Adrenal gland (tissue), 19 donors: ENCODE measurements at places on chromosomes 7 and 10. TPM values are rescaled to one million over a fixed set of nuclear protein-coding genes. Genes with fewer than 3 reads are reported as not detected.

GJC3 gene
- not detected for total RNA-seq

DNA sequence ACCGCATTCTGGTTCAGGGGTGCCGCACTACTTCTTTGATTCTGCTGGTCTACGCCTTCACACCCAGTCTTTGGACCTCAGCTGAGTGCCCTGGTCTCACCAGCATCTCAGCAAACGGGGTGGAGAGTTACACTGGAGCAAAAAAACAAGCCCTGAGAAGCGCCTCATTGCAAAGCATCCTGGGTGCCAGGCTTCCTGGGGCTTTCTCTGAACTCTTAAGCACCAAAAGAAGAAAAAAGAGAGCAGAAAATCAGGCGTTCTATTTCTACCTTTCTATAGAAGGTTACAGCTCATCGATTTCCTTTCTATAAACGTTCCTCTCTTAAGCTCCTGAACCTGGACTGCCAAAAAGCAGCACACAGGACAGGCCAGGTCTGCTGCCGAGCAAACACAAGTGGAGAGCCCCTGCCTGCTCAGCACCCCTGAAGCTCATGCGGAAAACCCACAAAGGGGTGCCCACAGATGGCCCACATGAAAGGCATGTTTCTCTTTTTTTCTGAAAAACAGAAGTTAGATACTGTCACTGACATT lies 217.9 kb downstream of the SFMBT2 start:
- DNase-seq: no peak

GRCh38 chr7:80890426-80891258 lies 28.2 kb downstream of the SEMA3C start:
- no peak for DNase-seq

GRCh38 chr7:141291541-141291940 lies 217.7 kb downstream of the TMEM178B start:
- DNase-seq: no peak

NYAP1 gene
- 3.4 TPM for total RNA-seq

DNA sequence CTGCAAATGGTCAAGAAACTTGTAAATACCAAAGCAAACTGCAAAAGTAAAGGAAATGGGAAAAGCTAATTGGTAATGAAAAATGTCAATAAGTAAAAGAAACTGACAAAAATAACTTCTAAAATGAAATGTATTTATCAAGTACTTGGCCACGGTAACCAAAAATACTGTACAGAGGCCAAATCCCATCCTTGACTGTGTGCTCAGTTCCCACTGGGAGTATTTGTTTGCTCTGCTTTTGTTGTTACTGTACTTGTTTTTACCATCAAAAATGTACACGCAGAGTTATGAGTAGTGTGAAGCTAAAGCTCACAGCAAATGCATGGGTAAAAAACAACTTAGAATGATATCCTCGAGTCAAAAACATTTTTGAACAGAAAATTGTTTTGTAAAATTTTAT lies 31.1 kb downstream of the ENKUR start:
- no peak for DNase-seq

- DNase-seq: no peak
Observed at GRCh38 chr7:144957998-144958397, 122.1 kb upstream of the TPK1 start.

SCIN gene
- total RNA-seq: 0.32 TPM

- peak; percentile 76 for DNase-seq
Observed at GRCh38 chr10:101693978-101694673, 844 bp downstream of the FBXW4 start.

GRCh38 chr10:72176701-72177100 lies 39.1 kb upstream of the ANAPC16 start:
- DNase-seq: no peak

DNA sequence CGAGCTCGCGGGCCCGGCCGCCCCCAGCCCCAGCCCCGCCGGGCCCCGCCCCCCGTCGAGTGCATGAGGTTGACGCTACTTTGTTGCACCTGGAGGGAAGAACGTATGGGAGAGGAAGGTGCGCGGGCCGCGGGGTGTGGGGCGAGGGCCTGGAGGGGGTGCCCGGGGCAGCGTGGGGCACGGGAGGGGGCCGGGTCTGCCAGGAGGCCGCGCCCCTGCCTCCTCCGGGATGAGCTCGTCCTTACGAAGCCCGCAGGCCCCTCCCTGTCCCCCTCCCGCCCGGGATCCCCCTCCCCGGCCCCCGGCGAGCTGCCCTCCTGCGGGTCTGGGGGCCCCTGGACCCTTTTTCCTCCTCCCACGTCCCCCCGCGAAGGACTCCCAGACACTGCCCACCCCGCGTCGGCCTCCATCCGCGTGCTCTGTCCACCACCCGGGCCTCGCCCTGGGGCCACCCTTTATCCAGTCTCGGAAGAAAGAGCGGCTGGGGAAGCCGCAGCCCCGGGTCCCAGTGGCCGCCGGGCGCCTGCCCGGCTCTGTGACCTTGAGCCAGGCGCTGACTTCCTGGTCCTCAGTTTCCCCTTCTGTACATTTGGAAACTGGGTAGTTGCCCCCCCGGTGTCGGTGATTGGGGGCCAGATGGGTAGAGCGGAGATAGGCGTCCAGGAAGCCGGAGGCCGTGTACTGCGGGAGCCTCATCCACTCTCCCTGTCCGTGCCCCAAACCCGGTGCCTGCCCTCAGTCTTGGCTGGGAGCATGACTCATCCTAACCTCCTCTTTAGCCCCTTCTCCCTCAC lies 521 bp downstream of the LIMK1 start:
- DNase-seq: peak; percentile 51

NT5C3A gene
- 21.6 TPM for total RNA-seq

GRCh38 chr7:41508755-41509154 lies 194.1 kb downstream of the INHBA start:
- no peak for DNase-seq

GRCh38 chr10:73408061-73408460 lies 5.8 kb downstream of the ANXA7 start:
- no peak for DNase-seq

DNA sequence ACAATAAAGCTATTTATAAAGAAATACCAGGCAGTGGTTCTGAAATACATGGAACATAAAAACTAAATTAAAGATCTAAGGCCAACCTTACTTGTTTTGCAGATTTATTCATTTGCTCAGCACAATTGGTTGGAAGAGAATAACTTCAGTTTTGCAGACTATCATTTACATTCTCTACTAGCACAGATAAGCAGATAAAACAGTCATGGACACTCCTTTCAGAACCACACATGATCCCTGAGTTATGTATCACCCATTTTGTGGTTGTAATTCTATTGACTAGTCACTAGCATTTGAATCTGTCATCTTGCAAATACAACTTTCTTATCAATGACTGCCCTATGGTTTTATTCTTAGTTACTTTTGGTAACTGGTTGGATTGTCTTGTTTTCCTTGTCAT lies 45.1 kb downstream of the PRKAR2B start:
- DNase-seq: no peak

MMD2 gene
- total RNA-seq: not detected

RBM33 gene
- total RNA-seq: 37.0 TPM

NET1 gene
- 17.1 TPM for total RNA-seq

GRCh38 chr10:68829952-68830351 lies 2.6 kb downstream of the STOX1 start:
- no peak for DNase-seq

- DNase-seq: no peak
Observed at GRCh38 chr7:76142861-76143260, 58.8 kb upstream of the SRRM3 start.

GRCh38 chr10:5094265-5095205 lies at the start of gene AKR1C3:
Gene AKR1C3, plus strand, starts transcription at chr10:5094414. Its CDS starts 31 bp downstream, at chr10:5094445.
- no peak for DNase-seq

DNA sequence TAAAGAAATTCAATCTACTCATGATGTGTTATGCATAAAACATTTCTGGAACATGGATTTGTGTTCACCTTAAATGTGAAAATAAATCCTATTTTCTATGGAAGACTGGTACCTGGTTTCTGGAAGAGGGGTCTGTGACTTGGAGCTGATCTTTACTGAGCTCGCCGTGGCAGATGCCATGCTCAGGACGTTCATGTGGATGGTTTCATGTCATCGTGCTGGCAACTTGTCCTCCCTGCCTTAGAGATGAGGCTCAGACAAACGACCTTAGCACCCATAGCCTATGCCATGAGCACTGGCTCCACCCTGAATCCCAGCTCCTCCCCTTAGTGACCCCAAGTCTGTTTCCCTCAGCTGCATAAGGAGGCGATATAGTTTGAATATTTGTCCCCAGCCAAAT lies 7.3 kb downstream of the PPIF start:
- peak; percentile 49 for DNase-seq

GRCh38 chr10:97017474-97017903 lies 168.3 kb downstream of the SLIT1 start:
- DNase-seq: no peak

- DNase-seq: no peak
Observed at GRCh38 chr10:4059471-4060138, 274.6 kb upstream of the KLF6 start.

DNA sequence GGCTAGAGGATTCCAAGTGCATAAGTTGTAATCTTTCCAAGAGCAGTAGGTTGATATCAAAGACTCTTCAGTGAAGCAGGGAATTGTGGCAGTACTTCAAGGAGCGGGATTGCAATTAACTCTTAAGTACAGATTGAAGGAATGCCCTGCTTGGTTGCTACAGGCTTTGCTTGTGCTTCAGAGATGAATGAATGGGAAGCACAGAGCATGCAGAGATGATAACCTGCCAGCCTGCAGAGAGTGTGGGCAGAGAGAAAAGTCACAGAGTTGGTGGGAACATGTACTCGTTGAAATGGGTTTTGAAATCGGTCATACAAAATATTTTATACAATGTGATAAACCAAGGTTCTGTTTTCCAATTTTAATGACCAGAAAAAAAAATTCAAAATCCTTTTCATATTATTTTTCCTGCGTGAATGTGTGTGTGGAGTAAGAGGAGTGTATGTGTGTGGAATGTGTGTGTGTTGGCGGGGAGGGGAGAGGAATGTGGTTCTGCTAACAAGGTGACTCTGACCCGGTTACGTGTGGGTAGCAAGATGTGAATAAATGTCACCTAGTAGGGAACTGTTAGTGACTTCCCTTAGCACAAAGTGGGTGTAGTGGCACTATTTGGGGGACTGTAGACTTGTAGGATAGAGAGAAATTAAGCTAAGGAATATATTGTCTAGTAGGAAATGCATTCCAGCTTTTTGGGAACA lies 697.8 kb downstream of the GATA3 start:
- no peak for DNase-seq

DNA sequence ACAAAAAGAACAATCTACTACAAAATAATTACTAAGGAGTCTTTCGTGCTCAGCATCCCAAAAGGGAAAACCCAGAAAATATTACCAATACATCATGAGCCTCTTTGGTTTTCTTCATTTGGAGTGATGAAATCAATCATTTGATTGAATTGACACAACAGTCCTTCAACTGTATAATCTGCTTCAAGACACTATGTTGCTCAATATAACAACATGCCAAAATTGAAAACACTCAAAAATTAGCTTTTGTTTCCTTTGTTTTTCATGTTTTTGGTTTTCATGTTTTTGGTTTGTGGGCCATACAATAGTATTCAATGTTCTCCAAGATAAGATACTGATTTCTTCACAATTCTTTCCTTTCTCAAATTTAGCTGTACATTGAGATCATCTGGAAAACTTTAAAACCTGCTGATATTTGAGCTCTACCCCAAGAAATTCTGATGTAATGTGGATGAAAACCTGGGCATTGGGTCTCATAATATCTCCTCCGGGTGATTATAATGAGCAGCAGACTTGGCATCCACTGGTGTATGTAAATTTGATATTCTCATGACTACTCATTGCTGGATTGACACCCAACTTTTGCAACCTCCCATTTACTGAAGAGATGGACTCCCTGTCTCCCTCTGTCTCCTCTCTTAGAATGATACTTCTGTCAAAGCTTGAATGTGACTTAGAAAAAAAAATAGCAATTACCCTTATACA lies 4.6 kb downstream of the SOSTDC1 start:
- no peak for DNase-seq

DNA sequence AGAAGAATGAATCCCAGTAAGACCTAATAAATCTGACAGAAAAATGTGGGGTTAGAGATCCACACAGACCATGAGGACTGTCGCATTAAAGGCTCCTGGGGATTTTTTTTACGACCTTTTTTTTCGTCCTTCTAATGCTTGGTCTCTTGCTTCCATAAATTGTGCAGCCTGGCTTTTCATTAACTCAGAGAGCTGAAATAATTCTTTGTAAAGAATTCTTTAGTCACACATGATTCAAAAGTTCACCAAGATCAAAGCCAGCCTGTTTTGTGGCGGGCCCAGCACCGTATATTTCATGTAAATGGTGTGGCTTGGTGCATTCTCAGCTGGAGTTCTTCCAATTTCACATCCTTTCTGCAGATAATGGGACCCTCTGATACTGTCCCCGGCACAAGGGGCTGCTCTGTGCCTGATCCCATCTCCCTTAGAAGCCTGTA lies 206.6 kb upstream of the BMPER start:
- no peak for DNase-seq

OGDHL gene
- 2.1 TPM for total RNA-seq

DNA sequence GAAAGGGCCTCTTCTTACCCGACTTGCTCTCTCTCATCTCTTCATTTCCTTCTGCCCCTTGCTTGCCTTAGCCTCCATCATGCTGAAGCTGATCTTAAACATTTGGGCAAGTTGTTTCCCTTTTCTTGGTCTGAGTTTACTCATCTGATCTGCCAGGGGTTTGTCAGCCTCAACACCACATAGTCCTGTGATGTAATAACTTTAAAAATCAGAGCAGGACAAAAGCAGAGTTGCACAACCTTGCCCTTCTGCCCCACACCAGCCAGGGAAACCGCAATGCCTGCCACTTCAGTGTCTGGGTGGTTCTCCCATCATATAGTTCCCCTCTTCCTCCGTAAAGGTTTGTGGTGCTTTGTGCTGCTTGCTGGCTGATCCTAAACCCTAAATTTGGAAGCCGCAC lies 9.9 kb upstream of the LIPM start:
- peak; percentile 43 for DNase-seq

ADCYAP1R1 gene
- total RNA-seq: 25.0 TPM

GALNT17 gene
- 8.2 TPM for total RNA-seq

C10orf71 gene
- not detected for total RNA-seq

- no peak for DNase-seq
Observed at GRCh38 chr10:68053553-68053952, 21.5 kb downstream of the HERC4 start.

DNA sequence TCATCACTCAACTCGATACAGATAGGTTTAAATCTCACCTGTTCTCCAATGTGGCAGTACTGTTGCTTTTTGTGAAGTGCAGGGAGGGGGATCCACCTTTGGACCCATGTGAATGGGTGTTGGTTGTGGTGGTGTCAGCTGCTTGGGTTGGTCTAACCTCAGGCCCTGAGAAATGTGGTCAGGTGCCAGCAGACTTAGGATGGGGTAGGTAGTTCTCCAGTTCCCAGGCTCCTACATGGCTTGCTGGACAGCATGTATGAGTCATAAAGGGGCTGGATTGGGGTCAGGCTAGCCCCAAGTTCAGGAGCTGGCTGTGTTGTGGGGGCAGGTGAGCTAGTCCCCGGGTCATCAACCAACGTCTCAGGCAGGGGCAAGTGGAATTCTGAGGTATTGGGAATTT lies 472.6 kb upstream of the CNTNAP2 start:
- DNase-seq: no peak
